DMS 273 treated with DMSO at 0.1 percent for 48 hours (cell line): ENCODE measurements at places on chromosomes 1 and 21.

GRCh38 chr1:10054465-10054864 lies 21.7 kb downstream of the UBE4B start:
- DNase-seq = no peak

- DNase-seq = no peak
Measured at GRCh38 chr1:227399152-227399730, 80.9 kb upstream of the CDC42BPA start.

GRCh38 chr1:4512636-4513035 lies 141.8 kb upstream of the AJAP1 start:
- no peak for DNase-seq

DNA sequence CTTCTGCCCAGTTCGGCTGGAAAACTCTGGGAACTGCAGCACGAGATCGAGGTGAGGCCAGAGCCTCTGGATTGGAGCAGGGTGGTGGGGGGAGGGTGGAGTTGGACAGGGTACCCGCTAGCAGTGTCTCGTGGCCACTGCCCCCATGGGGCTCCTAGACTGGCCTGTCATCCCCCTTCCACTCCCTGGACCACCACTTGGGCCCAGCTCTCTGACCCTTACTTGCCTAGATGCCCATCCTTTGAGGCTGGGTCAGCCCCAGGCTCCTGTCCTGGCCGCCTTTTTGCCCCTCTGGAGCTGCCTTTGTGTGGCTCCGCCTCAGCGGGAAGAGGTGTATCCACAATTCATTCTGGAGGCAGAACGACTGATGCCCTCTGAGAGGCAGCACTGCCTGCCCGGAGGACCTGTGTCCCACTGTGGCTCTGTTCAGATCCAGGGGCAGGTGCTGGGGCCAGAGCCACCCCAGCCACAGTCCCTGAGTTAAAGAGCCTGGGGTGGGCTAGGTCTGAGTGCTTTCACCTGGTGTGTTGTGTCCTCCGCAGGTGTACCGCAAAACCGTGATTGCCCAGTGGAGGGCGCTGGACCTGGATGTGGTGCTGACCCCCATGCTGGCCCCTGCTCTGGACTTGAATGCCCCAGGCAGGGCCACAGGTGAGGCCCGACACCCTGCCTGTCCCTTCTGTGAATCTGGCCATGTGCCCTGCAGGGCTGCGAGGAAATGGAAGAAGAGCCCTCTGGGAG lies 17.7 kb downstream of the FAAH start:
- no peak for DNase-seq

GRCh38 chr1:53326598-53327181 lies 1.2 kb downstream of the LRP8 start:
- DNase-seq = peak; percentile 79

GRCh38 chr1:24941564-24941963 lies 11.5 kb upstream of the RUNX3 start:
- no peak for DNase-seq

DNA sequence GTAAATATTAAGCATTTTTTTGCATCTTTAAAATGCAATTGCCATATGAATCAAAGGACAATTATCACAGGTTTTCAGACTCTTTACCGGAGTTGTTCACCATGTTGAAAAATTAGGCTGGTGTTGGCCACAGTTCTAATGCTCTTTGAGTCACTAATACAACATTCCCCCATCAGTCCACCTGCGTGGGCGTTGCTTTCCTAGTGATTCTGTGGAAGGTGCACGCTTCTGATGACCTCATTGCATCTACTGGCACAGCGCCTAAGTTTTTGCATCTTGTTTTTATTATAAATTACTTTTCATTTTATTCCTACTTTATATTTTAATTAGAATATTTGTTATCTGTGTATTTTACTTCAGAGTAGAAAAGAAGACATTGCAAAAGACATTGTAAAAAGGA lies 4.7 kb upstream of the F5 start:
- no peak for DNase-seq

- no peak for DNase-seq
Measured at GRCh38 chr1:177784936-177785335, 184.9 kb downstream of the SEC16B start.

DNA sequence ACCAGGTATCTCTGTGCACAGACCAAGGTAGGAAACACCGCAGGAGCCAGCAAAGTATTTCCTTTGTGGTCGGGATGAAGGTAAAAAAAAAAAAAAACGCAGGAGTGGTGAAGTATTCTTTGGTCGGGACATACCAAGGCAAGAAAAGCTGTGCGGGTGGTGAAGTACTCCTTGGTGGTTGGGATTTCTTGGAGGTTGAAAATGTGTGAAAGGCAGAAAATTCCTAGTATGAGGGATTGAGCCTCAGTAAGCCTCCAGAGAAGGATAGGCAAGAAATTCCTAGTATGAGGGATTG lies 802.6 kb downstream of the PLA2G4A start:
- DNase-seq = no peak

DNA sequence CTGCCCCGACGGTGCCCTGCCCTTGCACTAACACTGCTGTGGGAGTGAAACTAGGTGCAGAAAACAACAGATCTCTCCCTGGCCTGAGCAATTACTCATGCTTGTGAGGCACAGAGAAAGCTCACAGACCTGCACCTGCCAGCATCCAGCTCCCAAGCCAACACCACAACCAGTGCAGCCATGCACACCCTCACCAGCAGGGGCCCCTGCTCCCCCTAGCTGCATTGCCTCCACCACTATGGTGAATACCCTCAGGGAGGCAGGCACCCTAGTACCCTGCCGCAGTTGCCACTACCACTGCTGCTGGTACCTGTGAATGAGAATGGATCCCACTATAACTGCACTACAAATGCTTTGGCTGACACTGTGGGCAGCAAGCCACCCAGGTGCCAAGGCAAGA lies 7.1 kb upstream of the DIRAS3 start:
- no peak for DNase-seq

GRCh38 chr1:109213345-109213823 lies 334 bp upstream of the SARS1 start:
- no peak for DNase-seq

GRCh38 chr1:185861630-185862029 lies 127.4 kb downstream of the HMCN1 start:
- no peak for DNase-seq

DNA sequence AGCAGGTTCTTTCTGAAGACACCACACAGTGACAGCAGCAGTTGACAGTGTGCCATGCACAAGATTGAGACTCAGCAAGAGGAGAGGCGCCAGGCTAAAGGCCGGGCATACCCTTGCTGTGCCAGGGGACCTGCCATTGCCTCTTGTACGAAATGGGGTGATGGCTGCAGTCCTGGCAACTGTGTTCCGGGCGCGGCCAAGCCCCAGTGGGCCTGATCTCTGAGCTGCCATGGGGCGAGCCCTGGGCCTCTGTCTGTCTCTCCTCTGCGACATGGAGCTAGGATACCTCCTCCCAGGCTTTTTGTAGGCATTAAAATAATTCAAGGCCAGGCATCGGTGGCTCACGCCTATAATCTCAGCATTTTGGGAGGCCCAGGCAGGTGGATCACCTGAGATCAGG lies 9.6 kb upstream of the TRAPPC10 start:
- no peak for DNase-seq

GRCh38 chr21:42189860-42190485 lies 29.0 kb upstream of the ABCG1 start:
- DNase-seq = no peak

DNA sequence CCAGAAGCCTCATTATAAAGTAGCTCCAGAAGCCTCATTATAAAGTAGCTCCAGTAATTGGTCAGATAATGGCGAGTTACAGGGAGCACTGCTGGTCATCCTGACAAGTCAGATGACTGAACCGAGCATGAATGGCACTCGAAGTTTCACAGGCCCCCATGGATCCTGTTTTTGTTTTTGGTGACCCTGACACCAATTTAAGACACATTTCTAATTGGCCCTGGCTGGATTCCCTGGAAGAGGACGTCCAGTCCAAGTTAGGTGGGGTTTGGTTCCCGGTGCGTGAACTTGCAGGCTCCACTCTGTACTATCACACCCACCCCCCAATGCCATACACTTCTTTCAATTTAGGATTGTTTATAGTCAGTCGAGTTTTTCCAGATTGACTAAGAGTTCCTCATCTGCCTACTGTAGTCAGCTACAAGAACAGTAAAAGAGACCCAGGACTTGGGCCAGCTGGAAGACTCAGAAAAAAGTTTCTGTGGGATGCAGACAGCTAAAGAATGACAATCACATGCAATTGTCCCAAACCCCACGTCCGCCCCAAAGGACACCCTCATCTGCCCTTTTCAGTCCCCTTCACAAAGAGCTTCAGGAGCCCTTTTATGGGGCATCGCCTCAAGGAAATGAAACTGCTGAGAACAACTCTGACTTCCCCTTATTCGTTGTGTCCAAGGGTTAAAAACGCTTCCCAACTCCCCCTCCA lies 2.7 kb downstream of the DHRS3 start:
- no peak for DNase-seq

DNA sequence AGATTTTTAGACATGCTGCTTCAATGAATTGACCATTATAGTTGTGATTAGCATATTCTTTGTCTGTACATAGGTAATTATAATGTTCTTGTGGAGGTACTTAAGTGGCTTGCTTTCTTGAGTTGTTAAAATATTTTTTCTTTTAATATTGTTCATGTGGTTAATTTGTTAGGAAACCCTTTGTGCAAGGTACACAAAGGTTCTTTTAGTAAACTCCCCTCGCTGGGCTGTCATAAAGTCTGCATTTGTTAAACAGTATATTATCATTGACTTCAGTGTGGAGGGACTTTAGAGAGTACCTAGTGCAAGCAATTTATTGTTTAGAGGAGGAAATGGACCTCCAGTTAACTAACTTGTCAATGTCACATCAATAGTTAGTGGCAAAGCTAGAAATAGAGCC lies 52.5 kb downstream of the DISP1 start:
- no peak for DNase-seq

- DNase-seq = no peak
Measured at GRCh38 chr1:211734791-211735190, 59.4 kb upstream of the NEK2 start.

DNA sequence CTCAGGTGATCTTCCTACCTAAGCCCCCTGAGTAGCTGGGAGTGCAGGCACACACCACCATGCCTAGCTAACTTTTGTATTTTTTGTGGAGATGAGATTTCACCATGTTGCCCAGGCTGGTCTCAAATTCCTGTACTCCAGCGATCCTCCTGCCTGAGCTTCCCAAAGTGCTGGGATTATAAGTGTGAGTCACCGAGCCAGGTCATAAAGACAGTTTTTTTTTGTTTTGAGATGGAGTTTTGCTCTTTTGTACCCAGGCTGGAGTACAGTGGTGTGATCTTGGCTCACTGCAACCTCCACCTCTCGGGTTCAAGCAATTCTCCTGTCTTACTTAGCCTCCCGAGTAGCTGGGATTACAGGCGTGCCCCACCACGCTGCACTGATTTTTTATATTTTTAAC lies 42.1 kb downstream of the KIF1B start:
- no peak for DNase-seq

DNA sequence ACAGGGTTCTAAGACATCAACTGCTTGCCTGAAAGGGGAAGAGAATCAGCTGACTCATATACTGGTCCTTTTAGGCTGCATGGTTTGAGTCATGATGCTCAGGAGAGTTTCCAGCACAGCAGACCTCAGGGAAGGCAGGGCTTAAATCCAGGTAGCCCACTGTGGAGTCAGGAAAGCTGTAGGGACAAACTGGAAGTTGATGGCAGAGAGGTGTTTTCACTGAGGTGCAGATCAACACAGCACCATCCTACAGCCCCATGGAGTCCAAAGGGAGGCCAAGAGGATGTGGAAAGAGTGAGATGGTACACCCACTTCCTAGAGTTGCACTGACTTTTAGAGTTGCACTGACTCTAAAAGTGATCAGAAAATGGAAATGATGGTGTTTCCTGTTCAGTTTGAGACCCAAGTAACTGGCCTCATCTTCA lies 252.4 kb upstream of the DUSP10 start:
- no peak for DNase-seq

GRCh38 chr1:203342192-203342940 lies 8.6 kb downstream of the FMOD start:
- DNase-seq = peak; percentile 55

DNA sequence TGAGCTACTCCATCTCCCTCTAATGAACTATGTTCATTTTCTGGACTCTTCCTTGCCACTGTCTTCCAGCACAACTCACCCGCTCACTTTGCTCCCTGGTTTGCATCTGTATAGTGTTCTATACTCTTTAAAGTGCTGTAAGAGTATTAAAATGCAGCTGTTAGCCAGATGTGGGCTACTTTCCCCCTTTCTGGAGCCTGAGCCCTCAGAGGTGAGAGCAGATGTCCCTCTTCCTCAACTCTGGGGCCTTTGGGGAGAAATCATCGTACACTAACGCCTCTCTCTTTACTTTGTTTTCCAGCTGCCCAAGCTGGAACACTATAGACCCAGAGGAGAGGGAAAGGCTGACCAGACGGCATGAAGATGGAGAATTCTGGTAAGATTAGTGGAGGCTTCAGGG lies 39.4 kb downstream of the CAPN2 start:
- DNase-seq = no peak

DNA sequence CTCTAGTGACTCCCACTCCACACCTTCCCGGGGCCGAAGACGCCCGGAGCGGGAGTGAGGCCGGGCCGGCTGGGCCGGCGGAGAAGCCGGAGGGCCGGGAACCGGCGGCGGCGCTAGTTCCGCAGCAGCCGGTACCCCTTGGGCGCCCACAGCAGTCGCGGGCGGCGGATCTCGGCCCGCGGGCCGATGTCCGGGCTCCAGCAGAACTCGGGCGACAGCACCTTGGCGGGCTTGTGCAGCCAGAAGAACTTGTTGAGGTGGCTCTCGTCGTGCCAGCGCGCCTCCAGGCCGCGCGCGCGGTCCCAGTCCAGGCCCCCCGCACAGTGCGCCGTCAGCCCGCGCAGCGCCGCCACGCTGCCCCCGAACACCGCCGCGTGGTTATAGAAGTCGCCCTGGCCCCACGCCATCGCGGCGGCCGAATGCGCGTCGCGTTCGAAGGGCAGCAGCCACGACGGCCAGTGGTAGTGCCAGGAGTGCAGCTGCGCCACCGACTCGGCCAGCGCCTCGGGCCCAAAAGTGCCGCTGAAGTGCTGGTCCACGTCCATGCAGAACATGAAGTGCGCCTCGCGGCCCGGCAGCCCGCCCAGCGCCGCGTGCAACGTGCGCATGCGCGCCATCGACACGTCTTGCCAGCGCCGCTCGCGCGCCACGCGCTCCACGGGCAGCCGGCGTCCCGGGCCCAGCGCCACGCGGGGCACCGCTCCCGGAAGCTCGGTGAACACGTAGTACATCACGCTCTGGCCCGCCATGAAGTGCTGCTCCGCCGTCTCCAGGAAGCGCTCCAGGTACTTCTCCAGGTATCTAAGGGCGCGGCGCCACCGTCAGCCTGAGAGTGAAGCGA lies 14.0 kb downstream of the A3GALT2 start:
- no peak for DNase-seq

GRCh38 chr1:217052196-217052595 lies 329.0 kb upstream of the ESRRG start:
- DNase-seq = no peak

- no peak for DNase-seq
Measured at GRCh38 chr1:201223852-201224665, 33.4 kb downstream of the IGFN1 start.
